Stimulated activated CD4-positive, alpha-beta T cell treated with anti-CD3 and anti-CD28 coated beads, Interleukin-1b, Interleukin-23, amount 100 ng/mL, for 1 hour (primary cell): ENCODE measurements at places on chromosomes 11 and 22.

- no peak for DNase-seq
Observed at GRCh38 chr22:28911304-28911690, 27.9 kb downstream of the ZNRF3 start.

- DNase-seq = no peak
Observed at GRCh38 chr11:64250415-64251015, 815 bp upstream of the PLCB3 start.

DNA sequence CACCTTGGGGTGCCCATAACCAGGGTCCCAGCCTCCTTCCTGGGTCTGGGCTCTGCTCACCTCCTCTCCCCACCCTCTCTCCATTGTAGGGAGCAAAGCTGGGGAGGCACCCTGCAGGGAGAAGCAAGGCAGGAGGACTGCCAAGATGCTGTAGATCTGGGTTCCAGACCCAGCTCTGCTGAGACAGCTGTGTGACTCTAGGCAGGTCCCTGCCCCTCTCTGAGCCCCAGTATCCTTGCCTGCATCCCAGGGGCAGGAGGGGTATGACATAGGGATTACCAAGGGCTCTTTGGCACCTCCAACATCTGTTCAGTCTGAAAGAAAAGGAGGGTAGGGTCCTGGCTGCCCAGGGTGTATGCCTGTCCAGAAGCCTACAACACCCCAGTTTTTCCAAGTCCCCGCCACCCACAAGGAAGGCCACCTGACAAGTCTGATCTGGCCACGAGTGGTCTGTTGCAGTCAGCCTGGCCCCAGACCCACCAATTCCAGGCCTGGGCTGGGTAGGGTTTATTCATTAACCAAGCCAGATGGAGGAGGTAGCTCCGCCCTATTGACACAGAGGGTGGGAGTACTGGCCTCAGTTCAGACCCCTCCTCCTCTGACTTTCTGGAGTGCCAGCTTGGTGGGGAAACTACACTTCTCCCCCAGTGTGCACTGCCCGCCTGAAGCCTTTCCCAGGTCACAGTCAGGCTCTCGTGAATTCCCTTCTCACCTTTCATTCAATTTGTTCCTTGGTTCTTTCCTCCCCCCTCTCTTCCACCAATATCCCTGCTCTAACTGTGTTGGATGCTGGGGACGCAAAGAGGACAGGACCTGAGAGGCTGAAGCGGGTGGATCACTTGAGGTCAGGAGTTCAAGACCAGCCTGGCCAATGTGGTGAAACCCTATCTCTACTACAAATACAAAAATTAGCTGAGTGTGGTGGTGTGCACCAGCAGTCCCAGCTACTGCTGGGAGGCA lies 15.0 kb downstream of the STARD10 start:
- no peak for DNase-seq

DNA sequence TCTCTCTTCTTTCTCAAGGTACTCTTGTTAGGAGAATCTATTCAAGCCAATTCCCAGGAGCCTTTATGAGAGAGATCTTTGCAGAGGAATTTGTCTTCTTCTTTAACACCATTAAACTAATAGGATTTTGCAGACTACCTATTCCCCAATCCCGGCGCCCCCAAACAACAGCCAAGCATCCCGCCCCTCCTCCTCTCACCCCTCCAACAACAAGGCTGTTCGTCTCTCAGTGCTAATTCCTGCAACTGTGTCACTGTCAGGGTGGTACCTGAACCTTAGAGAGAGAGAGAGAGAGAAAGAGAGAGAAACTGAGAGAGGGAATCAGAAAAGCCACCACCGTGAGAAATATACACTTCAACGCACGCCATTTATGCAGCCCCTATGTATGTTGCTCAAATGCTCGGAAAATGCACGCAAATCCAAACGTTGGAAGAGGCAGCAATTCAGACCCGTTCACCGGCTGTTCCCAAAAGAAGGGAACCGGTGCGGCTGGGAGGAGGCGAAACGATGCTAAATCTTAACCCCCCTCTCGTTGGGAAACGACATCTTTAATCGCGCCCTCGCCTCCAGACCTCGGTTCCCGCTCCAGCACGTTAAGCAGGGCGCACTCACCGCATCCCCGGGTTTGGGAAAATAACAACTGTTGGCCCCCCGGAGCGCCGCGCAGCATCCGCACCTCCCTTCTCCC lies 961 bp downstream of the KCNA4 start:
- no peak for DNase-seq
